Stimulated activated CD4-positive, alpha-beta T cell treated with anti-CD3 and anti-CD28 coated beads, Interleukin-15, amount 100 ng/mL, for 48 hours (primary cell): ENCODE measurements at places on chromosomes 16 and 17.

DNA sequence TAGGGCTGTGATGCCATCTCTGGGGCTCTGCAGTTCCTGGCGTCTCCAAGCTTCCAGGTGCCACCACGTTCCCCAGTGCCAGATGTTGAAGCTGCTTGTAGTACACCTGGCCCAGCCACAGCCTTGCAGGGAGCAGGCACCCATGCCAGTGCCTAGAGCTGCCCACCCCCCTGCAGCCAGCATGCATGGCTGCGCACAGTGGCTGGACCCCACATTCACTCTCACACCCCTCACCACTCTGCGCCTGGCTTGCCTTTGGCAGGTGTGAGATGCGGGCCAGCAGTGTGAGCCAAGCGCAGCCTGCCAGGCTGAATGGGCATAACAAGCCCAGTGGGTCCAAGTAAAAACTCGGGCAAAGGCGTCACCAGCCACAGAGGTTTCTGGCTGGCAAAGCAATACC lies 75.4 kb upstream of the CHMP6 start:
- DNase-seq = no peak

- DNase-seq = no peak
Observed at GRCh38 chr17:42845556-42845917, 1.2 kb downstream of the AOC2 start.

- DNase-seq = no peak
Observed at GRCh38 chr17:13557077-13557476, 44.7 kb downstream of the HS3ST3A1 start.

GRCh38 chr17:55545806-55546205 lies 34.6 kb upstream of the SMIM36 start:
- no peak for DNase-seq

GRCh38 chr17:79633154-79633553 lies 22.3 kb upstream of the RBFOX3 start:
- DNase-seq = no peak

GRCh38 chr16:85096921-85097320 lies 15.4 kb downstream of the CIBAR2 start:
- DNase-seq = no peak

GRCh38 chr16:5875416-5875815 lies 777.8 kb upstream of the EEF2KMT start:
- no peak for DNase-seq
